ENCODE measurements at places on chromosomes 3 and 15.

GRCh38 chr15:62997441-62997840 lies 45.1 kb upstream of the TPM1 start:
- DNase-seq: no peak

DNA sequence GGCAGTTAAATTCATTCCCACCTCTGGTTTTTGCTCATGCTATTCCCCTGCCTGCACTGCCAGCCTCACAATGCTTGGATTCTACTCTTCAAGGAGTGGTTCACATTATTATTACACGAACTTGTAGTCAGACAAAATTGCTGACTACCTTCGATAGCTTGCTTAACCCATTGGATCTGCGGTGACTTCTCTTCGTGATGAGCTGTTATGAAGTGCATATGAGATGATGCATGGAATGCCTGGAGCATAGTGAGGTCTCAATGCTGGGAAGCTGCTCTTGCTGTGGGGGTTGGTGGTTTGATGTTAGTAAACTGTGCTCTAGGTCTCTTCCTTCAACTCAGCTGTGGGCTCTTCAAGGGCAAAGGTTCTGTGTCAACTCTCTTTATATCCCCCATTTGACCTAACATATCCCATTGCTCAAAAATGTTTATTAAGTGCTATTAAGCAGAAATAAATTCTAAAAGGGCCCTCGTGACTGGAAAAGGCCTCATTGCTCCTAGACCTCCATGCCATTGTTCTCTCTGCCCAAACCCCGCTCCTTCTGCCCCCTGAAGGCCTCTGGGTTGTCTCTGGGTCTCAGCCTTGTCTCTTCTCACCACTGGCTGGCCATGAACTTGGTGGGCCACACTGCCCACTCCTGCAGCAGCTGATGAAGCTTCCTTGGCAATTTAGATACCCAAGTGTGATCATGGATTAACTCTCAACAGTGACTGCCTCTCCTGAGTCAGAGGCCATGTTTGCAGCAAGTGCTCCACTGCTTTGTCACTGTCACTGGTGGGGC lies 4.5 kb upstream of the SLCO2A1 start:
- DNase-seq: no peak

DNA sequence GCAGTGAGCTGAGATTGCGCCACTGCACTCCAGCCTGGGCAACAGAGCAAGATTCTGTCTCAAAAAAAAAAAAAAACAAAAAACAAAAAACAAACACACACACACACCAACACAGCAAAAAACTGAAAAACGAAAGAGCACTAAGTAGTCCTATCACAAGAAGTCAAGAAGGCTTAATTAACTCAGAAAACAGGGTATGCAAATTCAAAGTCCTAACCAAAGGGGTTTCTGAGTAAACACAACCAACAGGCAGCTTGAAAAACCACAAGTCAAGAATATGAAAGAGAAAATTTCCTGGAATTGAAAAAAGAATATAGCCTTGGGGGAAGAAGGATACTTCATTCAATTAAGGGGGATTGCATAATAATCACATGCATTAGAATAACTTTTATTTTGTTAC lies 37.7 kb upstream of the PARP14 start:
- no peak for DNase-seq

GRCh38 chr3:78926523-78926922 lies 841.3 kb downstream of the ROBO1 start:
- no peak for DNase-seq

DNA sequence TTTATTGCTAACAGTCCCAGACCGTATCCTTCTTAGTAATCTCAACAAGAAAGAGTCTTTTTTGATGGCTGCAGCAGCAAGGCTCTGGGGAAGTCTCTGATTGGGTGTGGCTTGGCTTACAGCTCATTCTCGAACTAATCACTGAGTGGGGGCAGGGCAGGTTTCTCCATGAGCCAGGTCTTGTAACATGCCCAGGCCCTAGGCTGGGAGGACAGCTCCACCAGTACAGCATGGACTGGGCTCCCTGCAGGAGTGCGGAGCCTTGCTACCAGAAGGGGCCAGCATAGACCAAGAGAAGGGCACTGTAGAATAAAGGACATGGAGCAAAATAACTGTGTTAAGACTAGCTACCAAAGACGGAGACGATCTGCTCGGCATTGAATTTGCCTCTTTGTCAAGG lies 7.2 kb downstream of the CD276 start:
- DNase-seq: no peak

DNA sequence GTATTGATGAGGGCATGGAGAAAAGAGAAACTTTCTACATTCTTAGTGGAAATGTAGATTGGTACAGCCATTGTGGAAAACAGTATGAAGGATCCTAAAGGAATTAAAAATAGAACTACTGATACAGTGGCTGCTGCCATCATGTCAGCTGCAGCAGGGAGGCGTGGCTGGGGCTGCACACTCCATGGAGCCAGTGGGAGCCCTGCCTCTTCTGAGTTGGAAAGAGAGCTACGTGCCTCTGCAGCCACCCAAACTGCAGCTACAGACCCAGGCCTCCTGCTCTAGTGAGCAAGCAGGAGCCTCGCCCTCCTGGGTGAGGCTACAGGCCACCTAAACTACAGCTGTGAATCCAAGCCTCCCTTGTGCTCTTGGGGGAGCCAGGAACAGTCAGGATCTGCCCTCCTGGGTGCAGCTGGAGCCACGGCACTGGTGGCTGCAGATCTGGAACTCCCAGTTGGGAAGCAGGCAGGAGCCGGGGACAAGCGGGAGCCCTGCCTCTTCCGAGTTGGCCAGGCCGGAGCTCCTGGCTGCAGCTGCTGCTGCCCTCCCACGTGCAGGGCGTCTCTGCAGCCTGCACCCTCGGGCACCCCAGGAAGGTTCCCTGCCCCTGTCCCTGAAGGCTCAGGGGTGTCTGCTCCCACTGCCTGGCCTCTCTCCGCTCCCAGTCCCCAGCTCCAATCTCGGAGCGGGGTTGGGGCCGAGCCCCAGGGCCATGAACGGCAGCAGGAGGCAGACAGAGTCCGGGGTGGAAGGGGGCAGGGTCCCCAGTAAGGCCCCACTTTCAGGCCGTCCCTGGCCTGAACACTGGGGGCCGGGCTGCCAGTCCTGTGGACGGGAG lies 64.5 kb downstream of the THBS1 start:
- DNase-seq: no peak

- no peak for DNase-seq
Measured at GRCh38 chr3:191420771-191421170, 40.2 kb upstream of the PYDC2 start.

DNA sequence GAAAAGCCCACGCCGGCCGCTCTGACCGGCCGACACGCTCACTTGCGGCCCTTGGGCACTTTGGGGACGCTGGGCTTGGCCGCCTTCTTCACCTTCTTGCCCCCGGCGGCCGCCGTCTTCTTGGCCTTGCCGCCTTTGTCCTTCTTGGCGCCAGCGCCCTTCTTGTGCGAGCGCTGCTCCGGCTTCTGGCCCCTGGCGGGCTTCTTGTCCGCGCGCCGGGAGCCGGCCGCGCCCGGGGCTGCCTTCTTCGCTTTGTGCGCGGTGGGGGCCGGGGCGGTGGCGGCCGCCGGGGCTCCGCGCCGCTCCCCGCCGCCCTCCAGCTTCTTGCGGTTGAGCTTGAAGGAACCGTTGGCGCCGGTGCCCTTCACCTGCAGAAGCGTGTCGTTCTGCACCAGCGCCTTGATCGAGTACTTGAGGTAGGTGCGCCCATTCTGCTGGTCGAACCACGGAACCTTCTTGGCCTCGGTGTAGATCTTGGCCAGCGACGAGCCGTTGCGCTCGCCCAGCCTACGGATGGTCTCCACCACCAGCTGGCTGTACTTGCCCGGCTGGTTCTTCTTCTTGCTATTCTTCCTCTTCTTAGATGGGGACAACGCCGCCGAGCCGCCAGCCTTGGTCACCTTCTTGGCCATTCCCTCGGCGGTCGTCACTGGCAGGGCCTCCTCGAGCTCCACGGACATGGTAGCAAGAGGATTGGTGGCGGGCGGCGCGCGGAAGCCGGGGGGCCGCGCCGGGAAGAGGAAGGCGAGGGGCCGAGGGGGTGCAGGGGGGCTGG lies 36.7 kb downstream of the HMCES start:
- DNase-seq: no peak

- DNase-seq: no peak
Measured at GRCh38 chr15:25939122-25939521, 76.0 kb upstream of the ATP10A start.

GRCh38 chr3:127015282-127016042 lies 32.5 kb downstream of the PLXNA1 start:
- no peak for DNase-seq

- DNase-seq: no peak
Measured at GRCh38 chr15:67422296-67422695, 98.6 kb upstream of the C15orf61 start.

DNA sequence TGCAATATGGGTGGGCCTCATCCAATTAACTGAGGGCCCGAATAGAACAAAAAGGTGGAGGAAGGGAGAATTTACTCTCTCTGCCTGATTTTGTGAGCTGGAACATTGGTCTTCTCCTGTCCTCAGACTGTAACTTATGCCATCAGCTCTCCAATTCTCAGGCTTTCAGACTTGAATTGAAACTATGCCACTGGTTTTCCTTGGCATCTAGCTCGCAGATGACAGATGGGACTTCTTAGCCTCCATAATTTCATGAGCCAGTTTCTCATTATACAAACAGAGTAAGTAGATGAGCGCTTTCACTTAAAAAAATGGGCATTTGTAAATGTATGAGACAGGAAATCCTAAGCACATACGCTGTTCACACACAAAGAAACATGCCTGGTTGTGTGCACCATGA lies 8.7 kb upstream of the PTX3 start:
- DNase-seq: no peak

DNA sequence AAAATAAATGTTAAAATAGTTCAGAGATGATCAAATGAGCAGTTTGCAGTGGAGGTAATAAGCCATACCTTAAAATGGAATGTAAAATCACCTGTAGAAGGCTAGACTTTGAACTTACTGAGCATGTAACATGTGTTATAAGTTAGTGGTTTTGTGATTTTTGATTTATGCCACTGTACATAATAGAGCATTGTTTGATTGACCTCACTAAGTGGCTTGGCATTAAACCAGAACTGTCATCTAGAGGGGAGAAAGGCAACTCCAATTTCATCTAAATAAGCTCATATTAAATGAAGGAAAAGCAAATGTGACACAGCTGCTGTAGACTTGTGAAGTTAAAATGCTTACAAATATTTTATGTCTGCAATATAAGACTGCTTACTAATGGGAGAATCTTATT lies 387.9 kb downstream of the ZIC1 start:
- no peak for DNase-seq

DNA sequence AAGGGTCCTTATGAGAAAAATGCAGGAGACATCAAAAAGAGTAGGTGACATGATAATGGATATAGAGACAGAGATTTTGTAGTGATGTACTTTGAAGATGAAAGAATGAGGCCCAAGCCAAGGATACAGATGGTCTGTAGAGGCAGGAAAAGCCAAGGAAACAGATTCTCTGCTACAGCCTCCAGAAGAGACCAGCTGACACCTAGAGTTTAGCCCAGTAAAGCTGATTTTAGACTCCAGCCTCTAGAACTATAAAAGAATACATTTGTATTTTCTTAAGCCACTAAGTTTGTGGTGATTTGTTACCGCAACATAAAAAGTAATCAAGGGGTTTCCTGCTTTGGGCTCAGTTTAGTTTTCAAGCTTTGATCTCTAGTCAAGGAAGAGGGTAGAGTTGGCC lies 64.8 kb downstream of the STRIT1 start:
- no peak for DNase-seq

DNA sequence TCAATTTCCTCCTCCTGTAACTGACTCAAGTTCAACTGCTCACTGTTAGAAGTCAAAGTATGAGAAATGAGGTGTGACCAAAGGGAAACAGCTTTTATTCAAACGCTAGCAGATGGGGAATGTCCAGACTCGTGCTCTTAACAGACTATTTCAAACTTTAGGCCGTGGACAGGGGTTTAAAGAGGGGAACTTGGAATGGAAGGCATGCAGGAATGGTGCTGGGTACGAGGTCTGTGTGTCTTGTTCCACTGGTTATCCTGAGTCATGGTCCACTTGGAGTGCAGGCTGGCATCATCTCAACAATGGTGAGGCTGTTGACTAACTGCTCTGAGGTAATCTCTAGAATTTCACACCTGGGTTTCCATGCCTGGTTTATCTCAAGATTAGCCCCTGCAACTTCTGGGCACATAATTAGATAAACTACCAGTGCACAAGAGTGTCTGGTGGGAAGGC lies 22.9 kb upstream of the DNAAF4 start:
- no peak for DNase-seq

- DNase-seq: no peak
Measured at GRCh38 chr3:184739594-184740505, 28.0 kb upstream of the MAGEF1 start.

GRCh38 chr3:98945666-98946065 lies 44.2 kb upstream of the DCBLD2 start:
- DNase-seq: no peak

DNA sequence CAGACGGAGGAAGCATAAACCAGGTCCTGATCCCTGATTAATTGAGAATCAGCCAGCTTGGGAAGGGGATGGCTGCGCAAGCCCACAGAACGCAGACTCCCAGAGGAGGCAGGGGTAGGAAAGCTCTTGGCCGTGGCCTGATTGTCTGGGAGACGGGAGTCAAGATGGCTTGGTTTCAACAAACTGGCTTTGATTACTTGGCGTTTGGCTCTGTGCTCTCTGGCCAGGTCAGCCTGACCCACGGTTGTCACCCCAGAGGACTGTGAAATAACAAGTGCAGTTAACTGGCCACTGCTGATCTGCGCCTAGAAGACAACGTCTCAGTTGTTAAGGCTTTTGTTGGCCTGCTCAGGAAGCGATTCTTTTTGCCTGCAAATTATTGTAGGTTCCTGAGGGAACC lies 387.0 kb upstream of the PROK2 start:
- DNase-seq: no peak

DNA sequence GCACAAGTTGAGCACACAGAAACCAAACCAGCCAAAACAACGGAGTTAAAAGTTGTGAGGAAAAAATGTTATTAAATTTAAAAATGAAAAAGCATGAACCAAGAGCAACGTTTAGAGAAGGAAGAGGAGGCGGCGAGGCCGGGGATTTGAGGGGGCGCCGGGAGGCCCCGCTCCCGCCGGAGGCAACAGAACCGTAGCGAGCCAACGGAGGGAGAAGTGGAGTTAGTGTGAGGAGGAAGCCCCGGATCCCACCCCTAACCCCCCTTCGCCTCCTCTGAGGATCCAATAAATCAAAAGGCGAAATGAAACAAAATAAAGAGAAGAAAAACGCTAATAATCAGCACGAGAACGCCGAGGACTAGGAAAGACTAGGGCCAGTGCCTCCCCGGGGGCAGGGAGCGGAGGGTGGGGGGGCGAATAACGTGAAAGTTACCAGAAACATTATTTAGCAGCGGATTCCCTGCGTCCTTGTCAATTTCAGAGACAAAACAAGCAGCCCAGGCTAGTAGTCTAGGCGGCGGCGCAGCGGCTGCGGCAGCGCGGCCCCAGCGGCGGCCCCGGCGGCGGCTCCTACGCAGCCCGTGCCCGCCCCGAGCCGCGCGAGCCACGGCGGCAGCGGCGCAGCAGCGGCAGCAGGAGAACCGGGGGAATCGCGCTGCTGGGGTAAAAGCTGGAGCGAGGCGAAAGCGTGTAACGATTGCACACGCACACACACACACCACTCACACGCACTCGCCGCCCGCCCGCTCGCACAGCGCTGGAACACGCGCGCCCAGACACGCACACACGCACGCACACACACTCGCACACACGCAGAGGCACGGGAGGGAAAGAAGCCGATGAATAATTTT lies 1.7 kb downstream of the MEIS2 start:
- no peak for DNase-seq

GRCh38 chr15:51103330-51103729 lies 8.6 kb upstream of the TNFAIP8L3 start:
- no peak for DNase-seq

Data from SW 1271 (cell line).